Activated CD4-positive, alpha-beta T cell treated with anti-CD3 and anti-CD28 coated beads for 24 hours (primary cell): ENCODE measurements at places on chromosomes 6 and 20.

- DNase-seq = no peak
Measured at GRCh38 chr6:147852772-147853171, 344.3 kb downstream of the SAMD5 start.

DNA sequence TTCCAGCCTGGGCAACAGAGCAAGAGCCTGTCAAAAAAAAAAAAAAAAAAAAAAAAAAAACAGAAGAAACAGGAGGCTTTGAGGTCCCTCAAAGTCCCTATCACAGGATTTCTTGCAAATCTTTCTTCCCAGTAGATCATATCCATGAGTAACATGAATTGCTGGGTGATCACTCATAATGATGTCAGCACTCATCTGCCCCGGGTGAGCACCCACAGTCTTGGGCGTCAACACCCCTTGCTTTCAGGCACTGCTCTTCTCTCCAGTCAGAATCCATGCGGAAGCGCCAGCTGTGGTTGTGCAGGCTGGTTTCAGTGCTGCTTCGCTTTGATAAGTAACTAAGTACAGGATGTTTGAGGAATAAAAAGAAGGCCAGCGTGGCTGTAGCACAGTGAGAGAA is 40.2 kb upstream of the INSM1 start:
- no peak for DNase-seq

GRCh38 chr6:1029141-1029540 is 282.8 kb upstream of the FOXQ1 start:
- no peak for DNase-seq

DNA sequence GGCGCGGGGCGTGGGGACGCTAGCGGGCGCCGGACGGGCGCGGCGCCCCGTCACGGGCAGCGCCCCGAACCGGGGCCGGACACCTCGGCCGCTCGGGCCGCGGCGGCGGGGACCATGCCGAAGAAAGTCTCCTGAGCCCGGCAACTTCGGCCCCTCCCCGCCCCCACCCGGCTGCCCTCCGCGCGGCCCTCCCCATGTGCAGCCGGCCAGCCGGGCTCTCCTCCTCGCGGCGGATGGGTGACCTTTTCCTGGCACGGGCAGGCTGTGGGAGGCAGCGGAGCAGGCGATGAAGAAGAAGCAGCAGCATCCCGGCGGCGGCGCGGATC is 278 bp downstream of the UST start:
- DNase-seq = no peak

- DNase-seq = no peak
Measured at GRCh38 chr20:17925141-17925939, 43.3 kb downstream of the SNX5 start.

DNA sequence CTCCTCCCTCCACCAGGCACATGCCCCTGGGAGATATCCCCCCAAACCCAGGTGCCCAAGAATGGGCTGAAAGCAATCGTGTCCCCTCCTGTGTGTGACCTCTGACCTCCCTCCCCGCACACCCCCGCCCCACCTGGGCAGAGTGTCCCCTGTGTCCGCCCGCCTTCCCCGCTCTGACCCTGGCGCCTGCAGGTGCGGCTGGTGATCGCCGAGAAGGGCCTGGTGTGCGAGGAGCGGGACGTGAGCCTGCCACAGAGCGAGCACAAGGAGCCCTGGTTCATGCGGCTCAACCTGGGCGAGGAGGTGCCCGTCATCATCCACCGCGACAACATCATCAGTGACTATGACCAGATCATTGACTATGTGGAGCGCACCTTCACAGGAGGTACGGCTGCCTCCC is 9.9 kb downstream of the GDAP1L1 start:
- DNase-seq = no peak

- no peak for DNase-seq
Measured at GRCh38 chr6:110250838-110251237, 70.6 kb downstream of the CDC40 start.

- no peak for DNase-seq
Measured at GRCh38 chr6:139736325-139736906, 362.0 kb upstream of the CITED2 start.

GRCh38 chr6:137256350-137257103 is 37.3 kb upstream of the IFNGR1 start:
- no peak for DNase-seq

- no peak for DNase-seq
Measured at GRCh38 chr6:169117663-169118062, 136.0 kb downstream of the THBS2 start.

- DNase-seq = no peak
Measured at GRCh38 chr6:11689847-11690246, 88.8 kb downstream of the ADTRP start.

DNA sequence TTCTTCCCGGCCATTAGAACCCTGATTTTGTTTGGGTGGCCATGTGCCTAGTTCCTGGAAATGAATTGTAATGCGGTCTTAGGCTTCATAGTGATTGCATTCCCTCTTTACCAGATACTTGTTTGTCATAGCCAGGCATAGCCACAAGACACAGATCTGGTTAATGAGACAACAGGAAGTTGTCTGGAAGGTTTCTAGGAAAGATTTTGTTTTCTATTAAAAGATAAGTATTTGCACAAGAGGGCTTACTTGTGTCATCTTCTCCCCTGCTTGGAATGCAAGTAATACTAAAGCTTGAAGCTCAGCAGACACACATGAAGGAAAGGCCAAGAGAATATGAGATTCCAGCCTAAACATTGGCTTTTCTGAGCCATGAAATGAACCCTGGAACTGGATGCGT is 12.9 kb downstream of the FARS2 start:
- no peak for DNase-seq

DNA sequence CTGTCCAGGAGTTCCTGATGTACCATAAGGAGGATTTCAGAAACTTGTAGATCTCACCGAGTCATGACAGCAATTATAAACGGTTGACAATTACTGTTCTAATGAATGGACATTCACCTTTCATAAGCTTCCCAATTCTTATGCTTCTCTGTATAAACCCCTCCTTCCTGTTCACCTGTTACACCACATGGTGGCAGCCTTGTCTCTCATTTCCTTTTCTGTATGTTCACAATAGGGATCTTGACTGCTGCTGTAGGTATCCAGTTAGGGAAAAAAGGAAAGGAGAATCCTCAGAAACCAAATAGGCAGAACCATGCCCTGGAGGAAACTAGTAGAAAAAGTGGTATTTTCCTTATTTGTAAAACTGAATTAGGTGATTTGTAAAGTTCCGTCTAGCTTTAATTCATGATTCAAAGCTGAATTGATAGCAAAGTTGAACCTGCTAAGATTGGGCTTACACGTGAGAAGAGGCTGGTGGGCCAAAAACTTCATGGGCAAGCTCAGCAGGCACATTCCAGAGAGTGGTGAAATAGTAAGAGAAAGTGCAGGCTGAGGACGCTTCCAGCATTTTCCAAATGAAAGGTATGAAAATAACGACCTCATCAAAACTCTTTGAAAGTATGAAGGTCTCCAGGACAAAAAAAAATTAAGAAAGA is 29.0 kb upstream of the TBPL1 start:
- peak; percentile 39 for DNase-seq
